ENCODE measurements at places on chromosomes 12 and 14.

DNA sequence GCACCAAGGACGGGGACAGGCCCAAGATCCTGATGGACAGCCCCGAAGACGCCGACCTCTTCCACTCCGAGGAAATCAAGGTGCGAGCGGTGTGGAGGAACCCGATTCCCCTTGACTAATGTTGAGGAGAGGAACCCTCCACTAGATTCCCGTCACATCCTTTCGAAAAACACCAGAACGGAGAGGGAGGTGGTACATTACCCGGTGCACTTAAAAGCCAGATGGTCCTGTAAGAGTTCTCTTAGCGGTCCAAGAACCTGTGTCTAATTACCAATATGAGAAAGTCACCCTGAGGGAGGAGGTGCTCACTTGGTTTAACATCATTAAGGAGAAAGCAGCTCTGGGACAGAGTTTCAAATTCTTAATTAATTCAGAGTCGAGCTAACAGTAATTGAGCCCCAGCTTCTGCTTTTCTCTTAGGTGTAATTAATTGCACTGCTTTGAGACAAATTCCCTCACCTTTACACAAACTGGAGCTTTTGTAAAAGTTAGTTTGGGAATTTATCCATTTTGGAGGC is 450 bp downstream of the PRKAB1 start:
- DNase-seq = no peak

- no peak for DNase-seq
Measured at GRCh38 chr14:56061051-56061450, 57.2 kb upstream of the PELI2 start.

- no peak for DNase-seq
Measured at GRCh38 chr12:130993759-130994670, 40.3 kb downstream of the ADGRD1 start.

- no peak for DNase-seq
Measured at GRCh38 chr12:97185567-97185966, 277.0 kb upstream of the RMST start.

GRCh38 chr14:95318399-95319311 is 1.1 kb downstream of the CLMN start:
- DNase-seq = peak; percentile 43

GRCh38 chr12:54563787-54564186 is 14.4 kb downstream of the PDE1B start:
- no peak for DNase-seq

DNA sequence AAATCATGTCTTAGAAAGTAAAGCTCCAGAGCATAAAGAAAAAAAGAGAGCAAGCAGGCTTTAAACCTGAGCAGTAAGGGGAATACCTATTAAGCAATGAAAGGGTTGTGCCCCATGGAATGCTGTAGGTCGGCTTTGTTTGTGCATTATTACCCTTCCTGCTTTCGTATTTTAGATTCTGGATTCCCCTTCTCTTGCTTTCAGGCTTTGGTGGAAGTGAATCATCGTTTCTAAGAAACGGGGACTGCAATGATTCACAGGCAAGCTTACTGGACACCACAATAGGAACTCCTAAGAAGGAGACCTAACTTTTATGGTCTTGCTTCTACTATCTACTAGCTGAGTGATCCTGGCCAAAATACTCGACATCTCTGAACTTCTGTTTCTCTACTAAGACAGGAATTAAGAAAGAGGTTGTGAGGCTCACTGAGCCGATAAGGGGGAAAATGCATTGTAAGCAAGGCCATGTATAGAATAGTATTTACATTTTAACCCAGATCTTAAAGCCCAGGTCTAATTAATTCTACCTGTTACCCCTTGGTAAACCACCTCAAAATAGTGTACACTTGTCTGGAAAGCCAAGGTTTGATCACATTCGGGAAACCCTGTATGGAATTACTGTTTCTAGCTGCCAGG is 1.2 kb upstream of the BMAL2 start:
- peak; percentile 19 for DNase-seq

DNA sequence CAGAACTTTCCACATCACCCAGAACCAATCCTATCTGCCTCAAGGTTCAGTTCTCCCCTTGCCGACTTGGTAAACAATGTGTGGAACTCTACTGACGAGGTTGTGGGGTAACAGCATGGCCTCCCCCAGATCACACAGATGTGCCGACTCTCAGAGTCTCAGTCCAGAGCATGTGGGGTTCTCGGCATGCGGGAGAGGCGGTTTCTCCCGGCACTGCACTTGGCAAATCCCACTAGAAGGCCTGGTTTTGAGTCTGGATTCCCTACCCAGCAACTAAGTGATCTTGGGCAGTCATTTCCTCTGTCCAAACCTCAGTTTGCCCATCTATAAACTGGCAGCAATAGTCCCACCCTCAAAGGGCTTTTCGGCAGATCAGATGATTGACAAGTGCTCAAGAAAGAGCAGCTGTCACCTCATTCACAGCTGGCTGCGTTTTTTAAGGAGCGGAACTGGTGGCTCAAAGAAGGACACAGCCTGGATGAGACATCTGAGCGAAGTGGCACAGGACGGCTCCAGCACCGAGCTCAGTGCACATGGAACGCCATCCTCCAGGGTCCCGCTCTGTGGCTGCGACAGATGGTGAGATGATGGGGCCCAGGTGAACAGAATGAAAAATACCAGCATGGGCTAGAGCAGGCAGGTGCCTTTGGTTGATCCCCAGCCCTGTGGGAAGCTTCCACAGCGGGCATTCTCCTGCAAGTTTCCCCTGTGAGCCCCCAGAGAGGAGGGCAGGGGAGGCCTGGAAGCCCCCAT is 7.3 kb downstream of the TESC start:
- no peak for DNase-seq

GRCh38 chr12:63822352-63822751 is 22.1 kb upstream of the SRGAP1 start:
- no peak for DNase-seq

DNA sequence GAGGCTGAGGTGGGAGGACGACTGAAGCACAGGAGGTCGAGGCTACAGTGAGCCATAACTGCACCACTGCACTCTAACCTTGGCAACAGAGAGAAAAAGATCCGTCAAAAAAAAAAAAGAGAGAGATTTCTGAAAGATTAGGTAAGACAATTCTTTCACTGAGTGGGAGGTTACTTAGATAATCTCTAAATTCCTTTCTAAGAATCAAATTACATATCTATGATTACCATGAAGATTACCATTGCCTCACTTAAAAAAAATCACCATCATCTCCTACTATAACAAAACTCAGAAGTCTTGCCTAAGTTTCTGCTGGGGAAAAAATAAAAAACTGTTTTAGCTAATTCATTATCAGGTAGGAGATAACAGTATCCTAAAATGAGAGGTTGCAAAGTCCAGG is 366.7 kb downstream of the DUSP6 start:
- peak; percentile 45 for DNase-seq

DNA sequence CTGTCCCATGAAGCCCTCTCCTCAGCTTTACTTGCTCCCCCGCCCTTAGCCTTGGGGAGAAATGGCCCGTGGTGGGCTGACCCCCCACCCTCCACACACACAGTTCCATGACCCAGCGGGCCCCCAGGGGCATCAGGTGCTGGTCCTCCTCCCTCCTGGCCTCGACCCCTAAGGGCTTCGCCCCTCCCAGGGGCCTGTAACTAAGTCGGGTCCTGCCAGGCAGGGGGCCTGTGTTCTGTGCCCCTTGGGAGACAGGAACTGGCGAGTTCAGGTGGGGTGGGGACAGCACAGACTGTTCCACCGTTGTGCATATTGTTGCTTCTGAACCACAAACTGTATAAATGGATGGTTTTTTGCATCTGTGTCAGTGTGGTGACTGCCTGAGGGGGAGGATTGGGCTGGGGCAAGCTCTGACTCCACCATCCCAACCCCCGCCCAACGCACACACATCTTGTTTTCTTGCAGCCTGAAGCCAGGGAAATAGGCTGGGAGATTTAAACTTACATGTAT is 8.8 kb downstream of the TAMALIN start:
- no peak for DNase-seq

GRCh38 chr14:51419685-51420084 is 179.6 kb downstream of the TMX1 start:
- DNase-seq = no peak

DNA sequence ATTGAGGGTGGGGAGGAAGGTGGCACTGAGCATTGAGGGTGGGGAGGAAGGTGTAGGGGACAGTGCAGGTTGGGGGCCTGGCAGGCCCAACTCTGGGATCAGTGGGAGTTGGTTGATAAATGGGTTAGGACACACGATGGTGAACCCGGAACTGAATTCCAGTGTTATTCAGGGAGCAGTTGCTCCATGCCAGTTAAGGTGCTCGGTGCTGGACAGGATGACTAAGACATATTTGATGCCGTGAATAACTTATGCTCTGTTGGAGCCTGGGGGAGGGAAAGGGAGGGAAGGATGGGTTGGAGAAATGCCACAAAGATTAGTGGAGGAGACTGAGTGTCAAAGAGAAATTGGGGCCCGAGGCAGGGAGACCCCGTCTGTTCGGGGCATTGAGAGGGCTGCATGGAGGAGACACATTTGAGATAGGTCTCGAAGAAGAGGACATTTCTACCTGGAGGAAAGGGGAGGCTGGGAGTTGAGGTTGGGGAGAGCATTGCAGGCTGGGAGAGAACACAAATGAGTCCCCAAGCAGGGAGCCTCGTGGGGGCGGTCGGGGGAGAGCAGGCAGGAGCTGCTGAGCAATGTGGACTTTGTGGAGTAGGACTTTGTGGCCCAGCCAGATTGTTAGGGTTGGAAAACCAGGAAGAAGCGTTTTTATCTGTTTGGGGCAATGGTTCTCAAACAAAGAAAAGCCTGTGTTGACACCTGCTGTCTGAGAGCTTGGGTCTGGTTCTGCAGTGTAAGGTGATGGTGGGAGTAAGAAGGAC is 65.3 kb downstream of the IQSEC3 start:
- no peak for DNase-seq

DNA sequence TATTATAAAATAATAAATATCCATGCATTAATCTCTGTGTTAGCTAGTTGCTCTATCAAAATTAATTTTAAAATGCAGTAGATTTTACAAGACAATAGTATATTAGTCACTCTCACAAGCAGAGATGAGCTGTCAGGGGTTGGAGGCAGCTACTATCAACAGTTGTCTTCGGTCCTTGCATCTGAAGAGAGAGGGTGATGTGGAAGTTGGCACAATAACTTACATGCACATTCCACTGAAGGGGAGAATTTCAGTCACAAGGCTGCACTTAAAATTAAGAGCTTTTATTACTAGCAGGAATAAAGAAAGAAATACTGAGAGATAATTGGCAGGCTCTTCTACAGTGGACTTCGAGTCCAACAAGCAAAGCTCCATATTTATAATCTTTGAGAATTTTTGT is 166.9 kb upstream of the DCN start:
- DNase-seq = no peak

- DNase-seq = peak; percentile 15
Measured at GRCh38 chr12:25801734-25802133, 156.7 kb upstream of the RASSF8 start.

GRCh38 chr12:97131220-97131981 is 224.3 kb downstream of the NEDD1 start:
- DNase-seq = peak; percentile 6

GRCh38 chr14:78498062-78498595 is 328.0 kb downstream of the NRXN3 start:
- DNase-seq = no peak

DNA sequence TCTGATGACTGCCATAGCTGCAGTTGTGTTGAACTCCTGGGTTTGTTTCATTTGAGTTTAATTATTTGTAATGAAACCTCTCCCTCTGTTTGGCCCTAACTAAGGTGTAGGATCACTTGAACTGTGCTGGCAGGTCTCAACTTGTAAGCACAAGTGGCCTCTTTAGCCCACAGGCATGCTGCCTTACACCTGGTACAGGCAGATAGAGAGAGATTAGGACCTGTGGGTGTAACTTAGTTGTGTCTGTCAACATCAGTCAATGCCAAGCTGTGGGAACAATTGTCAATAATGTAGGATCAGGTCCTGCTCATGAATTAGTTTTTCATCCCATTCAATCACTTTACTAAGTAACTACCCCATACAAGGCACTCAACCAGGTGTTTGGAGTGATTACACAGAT is 263.0 kb upstream of the G2E3 start:
- DNase-seq = no peak

DNA sequence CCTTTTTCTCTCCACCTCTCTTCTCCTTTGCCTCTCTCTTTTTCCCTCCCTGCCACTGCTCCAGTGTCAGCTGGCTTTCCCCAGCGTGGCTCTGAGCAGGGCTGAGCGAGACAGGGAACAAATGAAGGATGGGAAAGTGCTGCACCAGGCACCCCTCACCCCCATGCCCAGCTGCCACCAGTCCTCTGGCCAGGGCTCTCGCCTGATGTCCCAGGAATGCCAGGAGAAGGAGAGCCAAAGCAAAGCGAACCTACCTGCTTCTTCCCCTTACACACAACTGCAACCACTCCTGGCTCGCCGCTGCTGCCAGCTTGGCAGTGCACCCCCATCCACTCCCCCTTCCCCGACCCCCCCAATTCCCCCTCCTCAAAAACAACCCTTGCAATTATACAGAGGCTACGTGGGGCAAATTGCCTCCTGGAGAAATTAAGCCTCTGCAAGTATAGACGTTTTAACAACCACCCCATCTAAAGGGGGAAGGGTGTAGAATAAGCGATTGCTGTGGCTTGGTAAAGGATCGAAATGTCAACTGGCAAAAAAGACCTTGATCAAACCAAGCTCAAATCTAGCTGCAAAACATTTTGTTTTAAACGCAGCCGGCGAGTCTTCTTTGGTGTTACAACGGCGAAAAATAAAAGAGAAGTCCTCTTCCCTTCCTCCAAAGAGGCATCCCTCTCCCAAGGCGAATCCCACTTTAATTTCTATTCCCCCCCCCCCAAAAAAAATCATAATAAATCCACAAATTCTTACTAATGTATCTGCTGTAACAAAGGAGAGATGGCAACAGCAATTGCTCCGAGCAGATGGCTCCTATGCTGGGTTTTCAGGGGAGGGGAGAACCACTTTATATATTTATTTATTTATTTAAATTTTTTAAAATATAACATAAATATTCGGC is 2.9 kb downstream of the BCL11B start:
- no peak for DNase-seq

GRCh38 chr12:118189741-118190191 is 53.8 kb downstream of the PEBP1 start:
- DNase-seq = no peak

DNA sequence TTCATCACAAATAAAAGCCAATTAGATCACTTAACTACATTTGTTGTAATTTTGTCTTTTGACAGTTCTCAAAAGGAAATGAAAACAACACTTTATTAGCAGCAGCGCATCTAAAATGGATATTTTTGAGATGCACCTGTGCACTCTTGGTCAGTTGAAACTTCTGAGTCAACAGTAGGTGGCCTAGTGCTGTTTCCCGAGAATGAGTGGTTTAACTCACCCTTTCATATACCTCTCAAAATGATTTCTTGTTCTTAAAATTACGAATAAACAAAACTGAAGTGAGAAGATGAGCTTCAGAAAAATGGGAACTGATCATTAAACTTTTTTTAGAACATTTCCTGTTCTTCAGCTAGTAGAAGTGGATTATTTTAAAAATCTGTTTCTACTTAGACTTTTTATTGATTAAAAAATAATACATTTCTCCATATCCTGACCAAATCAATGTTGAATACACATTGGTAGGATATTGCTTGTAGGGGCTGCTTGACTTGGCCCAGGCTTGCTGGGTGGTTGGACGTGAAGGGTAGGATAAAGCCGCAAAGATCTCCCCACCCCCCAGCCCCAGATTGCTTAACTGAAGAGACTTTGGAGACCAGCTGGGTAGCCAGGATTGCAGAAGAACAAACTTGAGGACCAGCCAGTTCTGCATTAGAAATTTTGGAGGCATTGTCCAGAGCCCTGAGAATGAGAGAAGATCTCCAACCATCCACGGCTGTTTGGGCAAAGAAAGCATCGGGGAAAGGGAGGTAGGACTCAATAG is 22.3 kb upstream of the STK38L start:
- DNase-seq = no peak
